ENCODE measurements at places on chromosomes 6 and 20. TPM values are rescaled to one million over a fixed set of nuclear protein-coding genes. Genes with fewer than 3 reads are reported as not detected.

DNA sequence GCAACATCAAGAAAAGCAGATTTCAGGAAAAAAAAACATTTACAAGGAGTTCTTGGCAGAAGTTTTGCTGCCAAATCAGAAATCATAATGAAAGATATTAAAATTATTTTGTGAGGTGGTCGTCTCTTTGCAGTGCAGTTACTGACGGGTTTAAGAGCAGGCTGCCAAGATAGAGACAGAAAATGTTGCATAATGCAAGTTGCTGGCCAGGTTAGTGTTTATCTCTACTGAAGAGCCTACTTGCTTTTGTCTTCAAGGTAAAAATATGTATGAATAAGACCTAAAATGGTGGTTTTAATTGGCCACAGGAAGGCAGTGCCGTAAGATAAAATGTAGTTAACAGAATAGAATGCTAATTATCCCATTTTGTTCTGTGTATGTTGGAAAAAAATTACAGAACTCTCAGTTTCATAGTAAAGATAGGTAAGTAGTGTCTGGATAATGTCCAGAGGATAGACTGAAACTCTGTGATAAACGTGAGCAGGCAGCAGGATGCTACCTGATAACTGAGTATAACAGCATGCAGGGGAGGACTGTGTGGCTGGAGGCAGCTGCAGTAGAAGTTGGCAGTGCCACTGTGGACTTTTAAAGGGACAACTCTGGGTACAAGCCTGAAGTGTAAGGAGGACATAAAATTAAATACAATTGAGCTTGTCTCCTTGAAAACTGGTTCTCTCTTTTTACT lies 13.9 kb downstream of the FOXO3 start:
- no peak for DNase-seq

GRCh38 chr20:38226553-38226952 lies 34.0 kb downstream of the KIAA1755 start:
- no peak for DNase-seq

DNA sequence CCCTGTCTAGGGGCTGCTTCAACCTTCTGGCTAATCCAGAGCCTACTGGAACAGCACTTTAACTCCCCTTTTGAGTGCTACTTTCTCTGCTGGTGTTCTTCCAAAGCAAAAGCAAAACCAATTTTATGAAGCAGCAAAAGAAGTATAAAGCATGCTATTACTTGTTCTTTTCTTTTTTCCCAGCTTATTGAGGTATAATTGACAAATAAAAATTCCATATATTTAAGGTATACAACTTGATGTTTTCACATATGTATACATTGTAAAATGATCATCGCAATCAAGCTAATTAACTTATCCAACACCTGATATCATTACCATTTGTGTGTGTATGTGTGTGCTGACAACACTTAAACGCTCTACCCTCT lies 14.9 kb downstream of the ID4 start:
- no peak for DNase-seq

RTN4IP1 gene
- 23.3 TPM for total RNA-seq

KCNQ2 gene
- 0.17 TPM for total RNA-seq

DNA sequence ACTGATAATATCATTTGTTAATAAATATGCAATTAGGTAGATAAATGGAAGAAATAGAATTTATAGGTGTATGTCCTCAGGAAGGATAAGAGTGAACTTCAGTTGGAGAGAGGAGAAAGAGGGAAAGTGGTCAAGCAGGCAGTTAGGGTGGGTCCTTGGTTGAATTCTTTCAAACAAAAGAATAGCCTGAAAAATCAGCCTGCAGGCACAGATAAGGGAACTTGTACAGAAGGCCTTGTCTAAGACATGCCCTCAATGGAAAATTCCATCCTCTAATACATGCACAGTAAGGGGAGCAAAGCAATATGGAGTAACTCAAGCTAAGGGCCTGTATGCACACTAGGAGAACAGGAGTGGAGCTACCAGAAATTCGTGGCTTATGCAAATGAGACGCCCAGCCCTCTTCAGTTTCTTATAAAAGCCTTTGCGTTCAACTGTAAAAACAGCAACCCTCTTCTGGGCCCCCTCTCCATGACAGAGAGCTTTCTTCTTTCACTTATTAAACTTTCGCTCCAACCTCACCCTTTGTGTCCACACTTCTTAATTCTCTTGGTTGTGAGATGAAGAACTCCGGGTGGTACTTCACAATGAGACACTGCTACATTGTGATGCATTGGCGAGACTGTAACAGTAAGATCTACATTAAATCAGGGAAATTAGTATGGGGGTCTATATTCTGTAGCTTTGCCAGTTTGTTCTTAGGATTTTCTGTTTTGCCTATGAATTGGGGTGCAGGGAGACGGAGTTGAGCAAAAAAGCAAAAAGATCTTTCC lies 147.0 kb downstream of the HS3ST5 start:
- no peak for DNase-seq

DNA sequence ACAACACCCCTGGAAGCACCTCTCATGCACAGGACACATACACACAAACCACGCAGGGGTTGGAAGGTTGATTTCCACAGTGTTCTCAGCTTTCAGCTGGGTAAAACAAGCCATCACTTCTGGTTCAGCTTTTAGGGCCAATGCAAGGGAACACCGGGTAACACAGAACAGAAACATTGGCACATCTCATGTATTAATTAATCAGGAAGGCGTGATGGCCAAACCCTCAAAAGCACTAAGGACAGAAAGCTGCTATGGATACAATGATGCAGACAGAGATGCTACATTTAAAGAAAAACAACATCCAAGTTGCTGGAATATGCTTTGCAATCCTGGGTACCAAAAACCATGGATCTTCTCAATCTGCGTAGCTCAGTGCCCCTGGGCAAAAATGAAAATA lies 104.3 kb upstream of the BEND6 start:
- DNase-seq, result peak; percentile 9
